NCI-H82 (cell line): ENCODE measurements at places on chromosomes 3 and 15.

DNA sequence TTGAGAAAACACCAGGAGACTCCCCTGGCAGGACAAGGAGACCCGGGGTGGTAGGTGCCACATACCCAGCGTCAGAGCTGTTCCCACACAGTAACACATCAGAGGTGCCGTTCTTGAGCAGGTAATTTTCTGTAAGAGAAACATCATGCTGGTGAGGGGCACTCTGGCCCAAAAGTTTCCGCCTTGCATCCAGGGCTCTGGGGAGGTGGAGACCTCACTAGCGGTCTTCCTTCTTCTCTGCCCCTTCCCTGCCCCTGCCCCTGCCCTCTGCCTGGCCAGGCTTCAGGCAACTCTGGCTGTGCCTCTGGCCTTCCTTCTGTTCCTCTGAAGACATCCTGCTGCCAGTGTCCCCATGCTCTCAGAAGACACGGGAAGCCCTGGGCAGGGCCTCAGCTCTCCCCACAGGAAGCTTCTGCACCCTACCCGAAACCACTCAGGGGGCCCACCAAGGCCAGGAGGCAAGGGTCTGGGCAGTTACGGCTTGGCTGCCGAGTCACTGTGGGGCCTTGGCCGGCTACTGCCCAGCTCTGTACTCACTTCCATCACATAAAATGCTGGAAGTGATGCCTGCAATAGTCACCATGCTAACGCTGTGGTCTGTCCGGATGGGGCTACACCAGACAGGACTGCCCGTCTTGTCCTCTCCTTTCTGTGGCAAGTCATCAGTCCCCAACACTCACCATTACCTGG lies 41.3 kb downstream of the SCN5A start:
- DNase-seq, result no peak

GRCh38 chr15:83379579-83379959 lies 67.6 kb upstream of the SH3GL3 start:
- DNase-seq, result no peak

GRCh38 chr3:81744366-81744765 lies 17.1 kb downstream of the GBE1 start:
- no peak for DNase-seq

GRCh38 chr3:62601238-62602070 lies 228.1 kb upstream of the FEZF2 start:
- DNase-seq, result peak; percentile 85

GRCh38 chr3:107578523-107578922 lies 55.8 kb downstream of the BBX start:
- DNase-seq, result peak; percentile 27

GRCh38 chr15:29917600-29918597 lies 95.6 kb upstream of the TJP1 start:
- no peak for DNase-seq

DNA sequence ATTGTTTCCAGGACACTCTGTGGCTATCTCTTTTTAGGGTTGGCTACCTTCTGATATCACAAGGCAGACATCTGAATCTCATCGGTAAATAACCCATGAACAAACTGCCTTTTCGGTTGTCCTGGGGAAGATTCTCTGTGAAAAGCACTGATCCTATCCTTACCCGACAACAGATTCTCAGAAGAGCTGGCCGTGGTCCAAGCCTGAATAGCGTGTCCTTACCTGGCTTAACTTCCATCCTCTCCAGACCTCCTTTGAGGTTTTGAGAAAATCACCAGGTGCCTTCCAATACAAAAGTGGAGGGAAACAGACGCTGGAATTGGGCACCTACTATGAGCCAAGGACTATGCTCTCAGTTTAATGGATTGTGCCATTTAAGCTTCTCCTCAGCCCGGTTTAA lies 87.4 kb upstream of the ARHGEF3 start:
- DNase-seq, result peak; percentile 12

- DNase-seq, result no peak
Measured at GRCh38 chr3:176927706-176928581, 269.3 kb downstream of the TBL1XR1 start.

DNA sequence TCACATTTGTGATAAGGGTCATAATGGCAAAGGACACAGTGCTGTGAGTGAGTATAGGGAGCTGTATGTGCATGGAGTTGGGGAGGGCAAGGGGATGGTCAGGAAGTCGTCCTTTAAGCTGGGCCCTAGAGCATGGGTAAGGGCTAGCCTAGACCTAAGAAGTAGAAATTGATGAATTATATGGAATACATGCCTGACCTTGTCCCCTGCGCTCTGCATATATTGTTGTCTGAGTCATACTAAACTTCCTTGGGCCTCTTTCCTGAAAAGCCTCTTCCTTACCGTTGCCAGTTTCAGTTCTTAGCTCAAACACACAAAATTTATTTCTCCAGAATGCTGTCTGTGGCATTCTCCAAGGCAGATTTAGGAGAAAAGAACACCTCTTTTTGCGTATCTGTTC lies 4.6 kb downstream of the SNRK start:
- DNase-seq, result no peak

DNA sequence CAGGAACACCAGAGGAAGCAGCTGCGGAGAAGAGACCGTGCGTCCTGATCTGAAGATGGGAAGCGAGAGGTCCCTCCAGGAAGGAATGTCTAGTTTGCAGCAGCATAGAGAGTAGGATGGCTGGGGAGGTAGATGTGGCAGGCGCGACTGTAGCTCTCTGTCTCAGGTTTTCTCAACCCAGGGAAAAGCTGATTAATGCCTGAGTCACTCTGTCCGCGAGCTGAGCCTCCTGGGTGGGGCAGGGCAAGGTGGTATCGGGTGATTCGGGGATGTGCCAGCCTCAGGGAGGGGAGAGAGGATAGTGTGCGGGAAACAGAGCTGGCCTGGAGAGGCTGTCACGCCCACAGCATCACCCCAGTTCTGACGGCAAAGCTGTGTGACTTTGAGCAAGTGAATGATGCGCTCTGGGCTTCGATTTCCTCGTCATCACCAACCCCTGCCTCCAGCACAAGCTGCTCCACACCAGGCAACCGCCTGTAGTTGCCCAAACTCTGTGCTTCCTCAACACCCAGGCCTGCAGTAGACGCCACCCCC lies 28.4 kb downstream of the CPN2 start:
- DNase-seq, result peak; percentile 63

GRCh38 chr3:44104668-44105321 lies 136.9 kb upstream of the TOPAZ1 start:
- DNase-seq, result no peak

GRCh38 chr3:169579116-169579710 lies 84.3 kb downstream of the MECOM start:
- DNase-seq, result peak; percentile 96

- no peak for DNase-seq
Measured at GRCh38 chr3:149532489-149533180, 58.1 kb downstream of the TM4SF4 start.

GRCh38 chr15:52214553-52214952 lies 23.4 kb upstream of the GNB5 start:
- DNase-seq, result no peak

GRCh38 chr3:146577662-146578061 lies 27.5 kb downstream of the PLSCR5 start:
- peak; percentile 73 for DNase-seq

- no peak for DNase-seq
Measured at GRCh38 chr3:88131695-88132094, 18.1 kb upstream of the C3orf38 start.

GRCh38 chr3:44927371-44927770 lies 48.6 kb downstream of the ZDHHC3 start:
- DNase-seq, result no peak

DNA sequence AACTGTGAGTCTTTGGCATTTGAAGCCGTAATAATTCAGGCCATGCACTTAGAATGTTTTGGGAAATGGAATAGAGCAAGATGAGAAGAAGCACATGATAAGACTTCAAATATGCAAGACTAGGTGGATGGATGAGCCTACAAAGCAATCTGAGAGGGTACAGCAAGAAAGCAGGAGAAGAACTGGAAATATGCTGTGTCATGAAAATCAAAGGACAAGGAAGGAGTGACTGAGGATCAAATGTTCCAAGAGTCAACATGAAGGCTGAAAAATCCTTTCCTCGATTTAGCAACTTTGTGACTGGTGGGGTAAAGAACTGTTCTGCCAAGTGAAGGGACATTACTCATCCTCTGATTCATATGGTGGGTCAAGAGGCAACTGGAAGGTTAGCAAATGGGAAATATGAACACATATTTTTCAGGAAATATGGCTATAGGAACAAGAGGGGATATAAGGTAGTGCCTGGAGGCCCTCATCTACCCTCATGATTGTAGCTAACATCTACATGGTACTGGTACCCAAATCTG lies 803.7 kb upstream of the ARRDC4 start:
- DNase-seq, result no peak

- DNase-seq, result peak; percentile 90
Measured at GRCh38 chr3:176514297-176514696, 683.0 kb downstream of the TBL1XR1 start.

GRCh38 chr3:78979028-78979427 lies 788.8 kb downstream of the ROBO1 start:
- DNase-seq, result peak; percentile 66

GRCh38 chr15:60790641-60791040 lies 311.7 kb upstream of the ICE2 start:
- DNase-seq, result no peak

GRCh38 chr3:160003520-160004128 lies 15.0 kb downstream of the IL12A start:
- peak; percentile 86 for DNase-seq

GRCh38 chr3:111781561-111782446 lies 77.3 kb upstream of the PHLDB2 start:
- DNase-seq, result no peak

GRCh38 chr15:92116330-92116729 lies 262.8 kb downstream of the SLCO3A1 start:
- no peak for DNase-seq

DNA sequence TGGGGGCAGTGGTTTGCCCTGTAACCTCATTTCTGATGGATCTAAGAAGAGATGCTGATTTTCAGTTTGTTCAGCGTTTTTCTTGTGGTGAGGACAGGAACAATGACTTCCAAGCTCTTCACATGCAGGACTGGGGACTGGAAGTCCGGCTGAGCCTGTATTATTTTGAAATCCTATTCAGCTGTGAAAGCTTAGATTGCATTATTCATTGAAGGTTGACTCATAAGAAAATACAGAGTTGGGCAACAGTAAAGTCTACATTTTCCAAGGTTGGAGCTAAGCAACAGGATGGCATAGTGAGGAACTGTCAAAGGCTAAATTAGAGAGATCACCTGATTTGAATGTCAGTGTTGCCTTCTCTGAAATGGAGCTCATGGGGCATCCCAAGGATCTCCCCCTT lies 230.9 kb upstream of the FEZF2 start:
- no peak for DNase-seq

GRCh38 chr3:12963231-12963896 lies 109.9 kb downstream of the IQSEC1 start:
- DNase-seq, result no peak

- no peak for DNase-seq
Measured at GRCh38 chr3:48630833-48631232, 4.4 kb downstream of the SLC26A6 start.

DNA sequence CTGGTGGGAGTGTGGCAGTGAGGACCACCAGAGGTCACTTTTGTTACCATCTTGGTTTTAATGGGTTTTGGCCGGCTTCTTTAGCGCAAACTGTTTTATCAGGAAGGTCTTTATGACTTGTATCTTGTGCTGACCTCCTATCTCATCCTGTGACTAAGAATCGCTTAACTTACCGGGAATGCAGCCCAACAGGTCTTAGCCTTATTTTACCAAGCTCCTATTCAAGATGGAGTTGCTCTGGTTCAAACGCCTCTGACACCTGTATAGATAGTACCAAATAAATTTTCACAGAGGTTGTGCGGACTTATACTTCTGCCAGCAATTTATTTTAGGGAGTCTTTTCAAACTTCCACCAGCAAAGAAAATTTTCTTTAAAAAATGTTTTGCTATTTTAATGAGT lies 13.6 kb upstream of the SLCO3A1 start:
- DNase-seq, result no peak

DNA sequence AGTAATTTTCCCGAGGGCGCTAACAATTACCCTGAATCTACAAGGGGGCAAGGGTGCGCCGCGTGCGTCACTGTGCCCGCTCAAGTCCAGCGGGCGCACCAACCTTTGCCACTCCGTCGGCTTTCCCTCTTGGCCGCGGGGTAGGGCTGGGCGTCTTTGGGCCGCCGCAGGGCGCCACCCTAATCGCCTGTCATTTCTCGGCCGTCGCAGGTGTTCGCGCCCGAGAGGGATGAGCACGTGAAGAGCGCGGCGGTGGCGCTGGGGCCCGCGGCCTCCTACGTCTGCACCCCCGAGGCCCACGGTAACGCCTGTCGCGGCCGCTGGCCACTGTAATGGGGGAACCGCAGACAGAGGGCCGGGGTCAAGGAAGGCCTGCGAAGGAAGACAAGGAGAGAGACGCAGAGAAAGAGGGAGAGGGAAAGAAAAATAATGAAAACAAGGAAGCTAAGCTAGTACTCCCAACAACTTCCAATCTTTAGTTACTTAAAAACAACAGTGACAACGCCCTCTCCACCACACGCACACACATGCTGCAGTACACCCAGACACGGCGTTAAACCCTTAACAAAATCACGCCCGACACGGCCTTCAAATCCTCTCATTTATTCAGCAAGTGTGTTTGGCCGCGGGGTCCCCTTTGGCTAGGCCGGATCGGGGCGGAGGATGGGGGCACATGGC lies 3.8 kb downstream of the SKOR1 start:
- no peak for DNase-seq

GRCh38 chr3:136898549-136898948 lies 36.5 kb downstream of the NCK1 start:
- no peak for DNase-seq

GRCh38 chr3:131143802-131144201 lies 117.1 kb downstream of the NEK11 start:
- no peak for DNase-seq

- no peak for DNase-seq
Measured at GRCh38 chr3:15497964-15498363, 23.5 kb downstream of the COLQ start.

- peak; percentile 91 for DNase-seq
Measured at GRCh38 chr3:114418724-114419543, 125.1 kb downstream of the TIGIT start.

DNA sequence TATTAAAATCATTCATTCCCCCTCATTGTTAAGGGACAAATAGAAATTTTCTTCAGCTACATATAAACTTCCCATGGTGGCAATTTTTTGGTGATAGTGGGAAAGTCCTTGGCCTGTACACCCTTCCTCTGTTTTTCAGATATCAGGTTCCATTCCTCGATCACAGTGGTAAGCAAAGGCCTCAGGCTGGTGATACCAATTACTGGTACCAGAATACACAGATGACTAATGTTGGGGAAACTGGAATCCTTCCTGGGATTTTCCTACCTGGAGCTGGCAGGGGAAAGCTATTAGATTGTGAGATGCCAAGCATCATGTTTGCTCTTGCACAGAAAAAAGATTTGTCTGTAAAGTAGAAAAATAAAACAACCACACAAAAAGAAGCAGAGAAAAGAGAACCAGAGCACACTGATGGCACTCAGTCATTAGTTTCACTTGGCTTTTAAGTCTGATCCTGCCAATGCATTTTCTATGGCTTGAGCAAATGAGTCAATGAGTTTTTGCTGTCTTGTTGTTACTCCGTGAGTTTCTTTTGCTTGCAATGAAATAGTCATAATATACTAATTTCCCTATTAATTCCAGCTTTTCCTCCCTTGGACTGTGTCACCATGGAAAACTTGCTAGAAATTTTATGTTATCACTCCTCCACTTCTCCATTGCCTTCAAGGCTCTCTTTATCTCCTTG lies 795.0 kb downstream of the ROBO1 start:
- no peak for DNase-seq
